ENCODE measurements at places on chromosomes 6 and 20.

GRCh38 chr6:166478782-166479592 is 96.2 kb upstream of the MPC1 start:
- no peak for DNase-seq

DNA sequence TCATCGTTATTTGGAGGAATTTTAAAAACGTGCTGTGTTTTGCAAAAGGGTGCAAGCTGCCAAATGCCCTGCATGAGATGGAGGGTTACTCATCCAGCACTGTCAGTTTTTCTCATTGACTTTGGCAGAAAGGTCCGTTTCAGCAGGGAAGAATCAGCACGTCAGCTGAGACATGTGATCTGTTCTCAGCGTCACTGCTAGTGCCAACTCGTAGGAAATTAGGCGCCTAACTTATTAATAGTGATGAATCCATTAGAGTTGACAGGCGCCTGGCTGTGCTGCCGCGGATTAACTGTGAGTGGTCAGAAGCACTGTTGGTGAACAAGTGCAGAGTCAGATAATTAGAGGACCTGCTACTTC is 175.5 kb upstream of the FOXQ1 start:
- no peak for DNase-seq

DNA sequence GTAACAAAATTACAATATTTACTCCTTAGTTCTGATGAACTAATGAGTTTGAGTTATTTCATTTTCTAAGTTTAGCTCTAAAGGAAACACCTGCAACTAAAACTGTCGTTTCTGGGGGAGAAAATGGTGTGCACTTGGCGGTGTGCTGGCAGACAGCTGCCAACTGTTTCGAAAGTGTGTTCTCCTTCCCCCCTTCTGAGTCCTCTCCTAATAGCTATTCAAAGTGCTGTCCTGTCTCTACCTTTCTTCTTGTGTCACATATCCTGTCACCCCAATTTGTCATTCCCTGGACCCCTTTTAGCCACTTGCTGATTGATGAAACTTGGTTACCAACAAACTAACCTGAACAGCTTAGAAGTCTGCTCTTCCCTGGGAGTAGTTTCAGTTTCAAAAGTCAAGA is 4.9 kb upstream of the UBE2J1 start:
- no peak for DNase-seq

DNA sequence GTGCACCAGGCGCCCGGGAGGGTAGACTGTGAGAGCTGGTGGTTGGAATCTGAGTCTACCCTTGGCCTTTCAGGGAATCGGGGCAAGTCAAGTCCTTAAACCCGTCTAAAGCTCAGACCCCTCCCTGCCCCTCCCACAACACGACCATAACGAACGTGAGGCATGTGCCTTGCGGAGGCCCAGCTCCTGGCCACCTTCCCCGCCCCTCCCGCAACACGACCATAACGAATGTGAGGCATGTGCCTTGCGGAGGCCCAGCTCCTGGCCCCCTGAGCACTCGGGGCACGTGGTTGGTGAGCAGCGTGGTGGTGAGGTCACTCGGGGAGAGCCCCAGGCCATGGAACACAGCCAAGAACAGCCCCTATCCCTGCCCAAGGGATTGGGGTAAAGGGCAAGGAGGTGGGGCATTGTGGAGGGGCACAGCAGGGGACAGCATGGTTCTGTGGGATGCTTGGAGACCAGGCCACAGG is 132.2 kb downstream of the TAF4 start:
- no peak for DNase-seq

- DNase-seq = no peak
These were observed 321.6 kb downstream of the ZFAND3 start for GRCh38 chr6:38141085-38141484.

GRCh38 chr20:40892642-40893041 is 136.0 kb upstream of the TOP1 start:
- DNase-seq = no peak

DNA sequence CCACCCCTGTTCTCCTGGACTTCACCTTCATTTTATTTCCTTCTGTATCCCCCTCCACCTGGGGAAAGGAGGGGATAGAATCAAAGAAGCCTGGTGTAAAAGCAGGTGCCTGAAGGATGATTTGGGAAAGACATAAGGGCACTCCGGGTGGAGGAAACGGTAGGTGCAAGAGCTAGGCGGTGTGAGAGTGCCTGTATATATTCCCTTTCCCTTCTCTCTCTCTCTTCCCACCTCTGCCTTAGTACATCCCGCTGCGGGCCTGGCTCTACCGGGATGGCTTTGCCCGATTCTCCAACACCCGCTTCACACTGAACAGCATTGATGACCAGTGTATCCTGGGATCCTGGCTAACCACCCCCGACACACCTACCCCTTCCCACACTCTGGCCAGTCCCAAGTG is 26.2 kb downstream of the PDRG1 start:
- no peak for DNase-seq

GRCh38 chr6:14856177-14856576 is 389.7 kb upstream of the JARID2 start:
- no peak for DNase-seq

GRCh38 chr20:3188823-3189413 is 15.6 kb downstream of the DDRGK1 start:
- DNase-seq = no peak

DNA sequence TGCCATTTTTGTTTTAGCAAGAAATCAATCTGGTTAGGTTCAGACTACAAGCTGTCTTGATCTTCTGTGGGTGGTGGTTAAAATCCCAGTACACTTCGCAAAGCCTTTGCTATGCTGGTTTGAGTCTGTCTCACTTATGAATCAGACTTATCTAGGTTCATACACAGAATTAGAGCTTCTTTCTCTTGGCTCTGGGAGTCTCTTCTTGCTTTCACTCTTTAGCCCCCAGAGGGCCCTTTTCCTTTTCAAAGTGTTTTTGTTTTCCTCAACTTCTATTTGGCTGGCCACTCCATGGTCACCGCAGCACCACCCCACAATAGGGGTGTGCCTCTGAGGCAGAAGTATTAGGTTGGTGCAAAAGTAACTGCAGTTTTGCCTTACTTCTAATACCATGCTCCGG is 21.3 kb downstream of the ECI2 start:
- no peak for DNase-seq

GRCh38 chr20:8131598-8132483 is at the start of gene PLCB1:
Gene PLCB1, plus strand, starts transcription at chr20:8132266. Its CDS starts 386 bp downstream, at chr20:8132652.
- peak; percentile 59 for DNase-seq

DNA sequence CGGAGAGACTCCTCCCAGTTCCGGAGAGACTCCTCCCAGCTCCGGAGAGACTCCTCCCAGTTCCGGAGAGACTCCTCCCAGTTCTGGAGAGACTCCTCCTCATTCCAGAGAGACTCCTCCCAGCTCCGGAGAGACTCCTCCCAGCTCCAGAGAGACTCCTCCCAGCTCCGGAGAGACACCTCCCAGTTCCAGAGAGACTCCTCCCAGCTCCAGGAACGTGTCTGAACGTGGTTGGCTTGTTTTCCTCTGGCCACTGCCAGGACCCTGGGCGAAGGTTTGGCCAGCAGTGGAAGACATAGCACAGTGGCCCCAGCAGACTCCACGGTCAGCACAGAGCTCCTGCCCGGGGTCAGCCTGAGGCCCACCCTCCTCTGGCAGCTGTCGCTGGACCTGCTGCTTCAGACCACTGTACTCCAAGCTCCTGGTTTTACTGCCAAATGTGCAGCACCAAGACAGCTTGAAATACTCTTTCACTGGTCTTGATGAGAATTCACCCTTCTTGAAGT is 122.3 kb upstream of the AFDN start:
- no peak for DNase-seq

- no peak for DNase-seq
These were observed 46.1 kb downstream of the RSPO3 start for GRCh38 chr6:127164565-127164964.

GRCh38 chr6:43336382-43336781 is 27.8 kb upstream of the CRIP3 start:
- no peak for DNase-seq

GRCh38 chr6:87697581-87698546 is 4.2 kb downstream of the AKIRIN2 start:
- no peak for DNase-seq

DNA sequence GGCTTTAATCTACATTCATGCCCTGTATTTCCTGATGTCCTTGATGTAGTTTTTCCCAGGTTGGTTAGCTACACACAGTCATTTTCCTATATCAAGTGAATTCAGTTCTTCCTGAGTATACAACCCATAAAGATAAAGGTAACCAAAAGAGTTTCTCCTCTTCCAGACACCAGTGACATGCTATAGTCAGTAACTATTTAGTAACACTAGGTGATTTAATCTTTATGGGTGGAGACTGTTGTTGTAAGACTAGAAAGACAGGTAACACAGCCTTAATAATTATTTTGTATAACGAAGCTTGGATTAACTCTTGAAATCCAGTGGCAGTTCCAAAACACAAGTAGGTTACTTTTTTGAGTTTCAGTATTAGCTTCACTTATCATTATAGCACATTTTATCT is 17.6 kb downstream of the MCUR1 start:
- DNase-seq = no peak

DNA sequence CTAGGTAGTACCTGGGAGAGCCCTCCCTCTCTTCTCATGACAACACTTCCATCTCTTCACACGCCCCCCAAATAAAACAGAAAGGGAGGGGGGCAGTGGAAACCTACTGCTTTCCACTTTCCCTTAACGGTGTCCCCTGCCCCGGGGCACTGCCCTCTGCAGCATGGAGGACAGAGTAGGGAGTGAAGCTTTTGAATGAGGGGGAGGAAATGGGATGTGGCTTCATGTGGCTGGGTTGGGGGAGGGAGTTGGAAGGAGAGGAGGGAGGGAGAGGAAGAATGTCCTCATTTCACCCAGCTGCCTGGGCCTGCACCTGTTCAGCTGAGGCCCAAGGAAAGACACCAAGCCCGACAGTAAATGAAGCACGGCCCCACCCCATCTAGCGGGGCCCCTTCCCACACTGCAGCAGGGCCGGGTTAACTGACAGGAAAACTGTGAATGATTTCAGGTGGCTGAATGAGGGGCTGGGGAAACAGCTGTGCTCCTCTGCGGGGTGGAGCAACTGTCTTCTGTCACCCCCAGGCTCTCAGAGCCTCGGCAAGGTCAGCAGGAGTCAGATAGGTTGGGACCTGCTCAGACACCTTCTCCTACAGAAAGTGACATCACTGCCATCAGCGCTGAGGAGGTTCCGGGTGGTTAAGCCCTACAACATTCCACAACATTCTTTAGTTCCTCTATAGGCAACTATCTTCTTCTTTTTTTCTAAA is 40.0 kb upstream of the TAF8 start:
- no peak for DNase-seq

- no peak for DNase-seq
These were observed 274.1 kb downstream of the TFAP2A start for GRCh38 chr6:10140824-10141223.

DNA sequence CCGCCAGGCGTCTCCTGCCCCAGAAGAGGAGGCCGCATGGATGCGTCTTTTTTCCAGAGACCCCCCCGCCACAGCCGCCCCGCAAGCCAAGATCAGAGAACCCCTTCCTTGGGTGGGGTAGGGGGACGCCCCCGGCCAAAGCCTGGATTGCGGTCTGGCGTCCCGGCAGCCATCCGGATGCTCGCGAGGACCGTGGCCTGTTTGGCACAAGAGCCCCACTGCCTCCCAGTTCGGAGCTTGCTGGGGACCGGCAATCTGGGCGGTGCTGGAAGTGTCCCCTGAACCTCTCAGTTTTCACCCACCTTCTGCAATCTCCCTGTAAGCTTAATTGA is 924 bp downstream of the FAM162B start:
- no peak for DNase-seq

DNA sequence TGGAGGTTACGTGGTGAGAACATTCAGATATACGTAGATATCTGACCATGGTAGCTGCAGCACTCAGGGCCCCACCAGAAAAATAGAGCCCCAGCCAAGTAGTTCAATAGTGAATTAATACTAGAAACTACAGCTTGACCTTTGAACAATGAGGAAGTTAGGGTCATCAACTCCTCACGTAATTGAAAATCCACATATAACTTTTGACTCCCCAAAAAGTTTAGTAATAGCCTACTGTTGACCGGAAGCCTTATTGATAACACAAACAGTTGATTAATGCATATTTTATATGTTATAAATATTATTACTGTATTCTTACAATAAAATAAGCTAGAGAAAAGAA is 117.9 kb downstream of the SNX5 start:
- DNase-seq = no peak
